ENCODE measurements at places on chromosomes 7 and 10.

DNA sequence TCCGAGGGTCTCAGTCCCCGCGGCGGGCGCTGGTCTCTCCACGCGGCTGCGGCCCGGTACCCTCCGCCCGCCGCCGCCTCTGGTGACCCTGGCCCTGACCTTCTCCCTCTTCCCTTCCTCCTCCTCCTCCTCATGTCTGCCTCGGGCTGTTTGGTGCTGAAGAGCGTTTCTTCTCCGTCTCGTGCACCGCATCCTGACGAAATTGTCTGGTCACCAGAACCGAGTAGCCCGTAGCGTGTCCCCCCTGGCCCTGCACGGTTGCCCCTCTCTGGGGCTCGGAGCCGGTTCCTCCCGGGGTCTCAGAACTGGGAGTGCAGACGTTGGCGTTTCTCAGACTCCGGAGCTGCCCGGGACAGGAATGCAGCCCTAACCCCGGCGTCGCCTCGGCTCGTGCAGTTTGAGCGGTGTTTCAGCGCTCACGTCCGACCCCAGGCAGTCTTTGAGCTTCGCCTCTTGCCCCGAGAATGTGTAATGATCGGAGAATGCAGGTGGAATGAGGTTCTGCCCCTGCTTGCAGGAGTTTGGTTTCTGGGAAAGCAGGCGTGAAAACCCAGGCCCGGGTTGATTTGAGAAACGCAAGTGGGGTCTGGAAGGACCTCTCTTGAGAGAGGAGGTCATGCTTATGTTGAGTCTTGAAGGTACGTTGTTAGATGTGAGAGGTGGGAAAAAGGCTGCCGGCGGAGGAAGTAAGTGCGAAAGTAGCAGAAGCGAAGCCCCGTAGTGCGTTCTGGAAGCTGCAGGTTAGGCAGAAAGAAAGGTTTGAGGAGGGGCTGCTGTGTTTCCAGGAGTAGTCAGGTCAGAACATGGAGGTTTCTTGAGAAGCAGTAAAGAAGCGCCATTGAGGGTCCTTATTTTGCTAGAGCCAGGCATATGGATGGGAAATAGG lies 743 bp downstream of the RBM17 start:
- peak; percentile 29 for DNase-seq

DNA sequence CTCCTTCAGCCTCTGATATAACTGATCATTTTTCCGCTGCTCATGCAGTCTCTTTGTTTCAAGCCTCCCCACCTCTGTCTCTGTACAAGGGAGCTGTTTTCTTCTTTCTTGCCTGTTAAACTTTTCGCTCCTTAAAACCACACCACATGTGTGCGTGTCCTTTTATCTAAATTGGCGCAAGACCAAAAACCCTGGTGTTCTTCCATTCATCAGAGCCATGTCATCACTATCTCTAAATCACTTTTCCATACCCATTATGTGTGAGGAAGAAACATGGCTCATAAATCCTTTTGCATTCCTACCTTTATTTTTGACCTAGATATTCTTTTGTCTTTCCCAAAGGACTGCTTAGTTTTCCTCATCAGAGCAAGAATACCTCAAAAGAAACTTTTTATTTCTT lies 239.0 kb upstream of the IMMP2L start:
- DNase-seq = peak; percentile 10

DNA sequence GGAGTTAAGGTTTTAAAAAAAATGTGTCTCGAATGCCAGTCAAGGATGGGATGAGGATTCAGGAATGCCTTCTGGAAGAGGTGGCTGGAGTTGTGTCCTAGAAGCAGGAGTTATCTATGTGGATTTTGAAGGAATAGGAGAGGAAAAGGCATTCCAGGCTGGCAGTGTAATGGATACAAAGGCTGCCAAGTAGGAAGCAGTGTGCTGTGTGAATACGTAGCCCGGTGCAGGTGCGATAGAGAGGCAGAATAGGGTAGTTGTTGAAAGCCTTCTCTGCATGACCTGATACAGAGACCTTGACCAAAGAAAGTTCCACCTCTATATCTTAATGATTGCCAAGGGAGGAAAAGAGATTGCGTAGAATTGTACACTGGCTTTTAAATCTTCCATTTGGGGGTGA lies 128.1 kb upstream of the ITGB1 start:
- DNase-seq = no peak

GRCh38 chr7:100602889-100603725 lies 944 bp downstream of the PCOLCE start:
- peak; percentile 87 for DNase-seq

DNA sequence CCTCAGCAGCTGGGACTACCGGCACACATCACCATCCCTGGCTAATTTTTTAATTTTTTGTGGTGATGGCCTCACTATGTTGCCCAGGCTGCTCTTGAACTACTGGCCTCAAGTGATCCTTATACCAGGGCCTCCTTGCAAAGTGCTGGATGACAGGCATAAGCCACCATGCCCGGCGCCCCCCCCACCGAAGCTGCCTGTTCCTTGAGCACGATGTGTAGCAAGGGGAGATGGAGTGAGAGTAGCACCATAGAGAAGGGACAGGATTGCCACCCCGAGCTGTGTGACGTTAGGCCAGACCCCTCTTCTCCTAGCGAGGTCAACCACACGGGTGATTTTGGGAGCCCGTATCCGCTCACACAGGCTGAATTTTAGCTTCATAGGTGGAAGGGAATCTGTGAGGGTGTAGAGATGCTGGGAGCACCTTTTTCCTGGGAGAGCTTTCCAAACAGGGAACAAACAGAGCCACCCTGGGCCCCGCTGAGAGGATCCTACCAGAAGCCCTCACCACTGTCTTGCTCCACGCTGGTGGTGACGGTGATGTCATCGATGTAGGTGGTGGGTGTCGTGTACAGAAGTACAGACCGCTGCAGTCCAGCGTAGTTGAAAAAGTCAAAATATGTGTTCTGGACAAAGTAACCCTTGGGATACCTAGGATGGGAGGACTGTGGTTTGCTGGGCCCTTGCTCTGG lies 3.0 kb downstream of the GUSB start:
- DNase-seq = no peak

DNA sequence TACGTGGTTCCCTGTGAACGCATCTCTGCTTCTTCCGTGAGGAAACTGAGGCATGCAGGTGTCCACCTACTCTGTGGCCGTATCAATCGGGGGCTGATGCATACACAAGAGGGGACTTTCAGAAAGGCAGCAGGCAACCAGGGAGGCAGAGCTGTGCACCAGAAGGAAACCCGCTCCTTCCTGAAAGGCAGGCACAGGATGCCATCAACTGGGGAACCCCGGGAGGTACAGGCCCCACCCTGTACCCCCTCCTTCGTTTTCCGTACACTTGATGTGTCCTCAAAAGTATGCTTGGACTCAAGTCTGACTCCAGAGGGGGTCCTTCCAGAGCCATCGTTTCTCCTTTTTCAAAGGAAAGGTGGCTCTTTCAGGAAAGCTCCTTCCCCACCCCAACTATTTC lies 59.5 kb downstream of the ASB13 start:
- no peak for DNase-seq

DNA sequence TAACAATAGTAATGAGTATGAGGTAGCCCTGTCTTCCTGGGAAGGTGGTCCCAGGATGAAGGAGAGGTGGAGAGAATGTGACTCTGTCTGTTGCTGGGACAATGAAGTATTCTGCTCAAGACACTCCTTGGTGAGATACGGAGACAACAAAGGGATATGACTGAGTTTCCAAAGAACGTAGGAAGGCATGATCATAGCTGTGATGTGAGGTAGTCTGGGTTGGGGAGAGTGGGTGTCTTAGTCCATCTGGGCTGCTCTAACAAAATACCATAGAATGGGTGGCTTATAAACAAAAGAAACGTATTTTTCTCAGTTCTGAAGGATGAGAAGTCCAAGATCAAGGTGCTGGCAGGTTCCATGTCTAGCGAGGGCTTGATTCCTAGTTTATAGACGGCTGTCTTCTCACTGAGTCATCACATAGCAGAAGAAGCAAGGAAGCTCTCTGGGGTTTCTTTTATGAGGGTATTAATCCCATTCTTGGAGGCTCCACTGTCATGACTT lies 84.9 kb upstream of the RHOBTB1 start:
- DNase-seq = peak; percentile 44

DNA sequence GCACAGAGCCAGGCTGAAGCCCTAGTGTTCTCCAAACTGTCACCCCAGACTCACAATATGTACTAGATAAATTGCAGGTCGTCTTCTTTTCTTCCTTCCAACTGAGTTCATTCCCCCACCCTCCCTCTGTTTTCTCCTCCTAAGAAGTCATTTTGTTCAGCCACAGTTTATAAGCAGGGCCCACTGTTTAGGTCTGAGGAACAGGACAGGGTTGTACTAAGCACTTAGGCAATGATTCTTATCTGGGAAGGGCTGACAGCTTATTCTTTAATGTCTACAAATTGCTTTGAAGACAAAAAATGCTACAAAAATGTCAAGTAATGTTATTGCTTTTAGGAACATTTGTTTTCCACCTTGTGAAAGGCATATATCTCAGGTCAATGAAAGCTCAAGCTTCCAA lies 59.1 kb downstream of the CDC123 start:
- no peak for DNase-seq

- DNase-seq = peak; percentile 89
Measured at GRCh38 chr7:135320268-135320667, 86.6 kb downstream of the STRA8 start.
